ENCODE measurements at places on chromosomes 12 and 14.

DNA sequence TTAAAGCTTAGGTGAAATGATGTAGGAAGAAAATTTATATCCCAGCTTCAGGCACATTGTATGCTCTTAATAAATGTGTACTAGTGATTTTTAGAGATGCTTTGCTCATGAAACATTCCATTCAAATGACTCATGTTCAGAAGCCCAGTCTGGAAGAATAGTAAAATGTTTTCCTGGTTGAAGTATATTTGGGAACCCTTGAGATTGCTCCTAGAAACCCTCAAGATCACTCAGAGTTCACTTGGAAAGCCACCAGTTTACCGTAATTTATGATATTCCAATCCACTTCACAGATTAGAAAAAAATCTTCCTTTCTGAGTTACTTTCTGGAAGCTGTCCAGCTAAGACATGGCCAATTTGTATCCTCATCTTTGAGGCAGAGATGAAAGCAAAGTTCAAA lies 186.4 kb downstream of the SYT10 start:
- no peak for DNase-seq

DNA sequence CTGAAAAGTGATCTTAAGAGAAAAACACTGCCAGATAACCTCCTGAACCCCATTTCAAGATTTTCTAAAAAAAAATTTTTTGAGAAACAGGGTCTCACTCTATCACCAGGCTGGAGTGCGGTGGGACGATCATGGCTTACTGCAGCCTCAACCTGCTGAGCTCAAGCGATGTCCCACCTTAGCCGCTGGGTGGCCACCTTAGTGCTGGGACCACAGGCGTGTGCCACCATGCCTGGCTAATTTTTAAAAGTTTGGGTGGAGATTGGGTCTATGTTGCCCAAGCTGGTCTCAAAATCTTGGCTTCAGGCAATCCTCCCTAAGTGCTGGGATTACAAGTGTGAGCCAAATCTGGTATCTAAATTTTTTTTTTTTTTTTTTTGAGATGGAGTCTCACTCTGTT lies 3.4 kb downstream of the PNMA1 start:
- no peak for DNase-seq

- peak; percentile 30 for DNase-seq
Observed at GRCh38 chr14:35229084-35229791, 62.9 kb upstream of the PSMA6 start.

GRCh38 chr12:78244916-78245507 lies 414.3 kb downstream of the NAV3 start:
- no peak for DNase-seq

DNA sequence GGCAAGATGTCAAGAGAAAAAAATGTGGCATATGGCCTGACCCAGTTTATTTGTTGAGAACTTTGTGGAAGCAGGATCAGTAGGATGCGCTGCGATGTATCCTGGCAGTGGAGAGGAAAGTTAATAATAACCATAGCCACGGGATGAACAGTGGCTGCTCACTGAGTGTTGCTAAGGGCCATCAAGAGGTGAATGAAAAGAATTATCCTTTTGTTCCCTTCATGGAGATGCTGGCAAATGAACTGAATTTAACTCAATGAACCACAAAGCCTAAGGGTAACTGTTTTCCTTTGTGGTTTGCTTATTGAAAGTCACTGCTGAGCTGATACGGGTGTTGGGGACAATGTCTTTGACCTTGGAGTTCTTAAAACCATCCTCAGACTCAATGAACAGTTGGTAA lies 476.5 kb downstream of the APAF1 start:
- DNase-seq = no peak

Measured in tongue (tissue), 3 donors.